ENCODE measurements at places on chromosomes 6 and 20.

DNA sequence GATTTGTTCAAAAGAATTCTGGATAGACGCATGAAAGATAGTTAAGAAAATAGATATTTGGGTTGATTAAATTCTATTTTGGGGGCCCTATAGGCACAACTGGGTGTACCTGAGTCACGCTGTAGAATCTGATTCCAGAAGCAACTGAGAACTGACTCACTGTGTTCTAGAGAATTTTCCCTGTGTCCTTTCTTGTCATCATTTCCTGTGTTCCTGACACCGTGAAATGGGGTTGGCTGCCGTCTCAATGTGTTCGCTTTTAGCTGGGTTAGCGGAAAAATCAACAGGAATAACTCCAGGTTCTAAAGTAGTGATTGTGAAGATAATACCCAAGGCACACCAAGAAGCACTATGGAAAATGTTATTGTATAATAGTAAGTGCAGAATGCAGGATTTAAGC is 5.0 kb downstream of the GCNT2 start:
- no peak for DNase-seq

GRCh38 chr6:7500752-7501282 is 40.7 kb upstream of the DSP start:
- no peak for DNase-seq

DNA sequence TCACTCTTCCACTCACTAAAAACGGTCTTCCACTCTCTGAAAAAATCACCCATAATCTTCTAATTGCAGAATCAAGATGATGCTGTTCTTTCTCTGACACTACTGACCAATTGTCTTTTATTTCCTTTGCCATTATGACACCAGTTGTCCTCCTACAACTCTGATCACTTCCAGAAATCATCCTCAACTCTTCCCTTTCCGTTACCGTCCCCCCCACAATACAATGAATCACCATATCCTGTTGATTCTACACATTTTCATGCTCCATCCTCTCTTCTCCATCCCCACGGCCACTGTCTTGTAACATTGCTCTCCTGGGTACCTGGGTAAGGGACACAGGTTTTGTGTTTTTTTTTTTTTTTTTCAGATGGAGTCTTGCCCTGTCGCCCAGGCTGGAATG is 2.5 kb upstream of the PPP2R5D start:
- no peak for DNase-seq

DNA sequence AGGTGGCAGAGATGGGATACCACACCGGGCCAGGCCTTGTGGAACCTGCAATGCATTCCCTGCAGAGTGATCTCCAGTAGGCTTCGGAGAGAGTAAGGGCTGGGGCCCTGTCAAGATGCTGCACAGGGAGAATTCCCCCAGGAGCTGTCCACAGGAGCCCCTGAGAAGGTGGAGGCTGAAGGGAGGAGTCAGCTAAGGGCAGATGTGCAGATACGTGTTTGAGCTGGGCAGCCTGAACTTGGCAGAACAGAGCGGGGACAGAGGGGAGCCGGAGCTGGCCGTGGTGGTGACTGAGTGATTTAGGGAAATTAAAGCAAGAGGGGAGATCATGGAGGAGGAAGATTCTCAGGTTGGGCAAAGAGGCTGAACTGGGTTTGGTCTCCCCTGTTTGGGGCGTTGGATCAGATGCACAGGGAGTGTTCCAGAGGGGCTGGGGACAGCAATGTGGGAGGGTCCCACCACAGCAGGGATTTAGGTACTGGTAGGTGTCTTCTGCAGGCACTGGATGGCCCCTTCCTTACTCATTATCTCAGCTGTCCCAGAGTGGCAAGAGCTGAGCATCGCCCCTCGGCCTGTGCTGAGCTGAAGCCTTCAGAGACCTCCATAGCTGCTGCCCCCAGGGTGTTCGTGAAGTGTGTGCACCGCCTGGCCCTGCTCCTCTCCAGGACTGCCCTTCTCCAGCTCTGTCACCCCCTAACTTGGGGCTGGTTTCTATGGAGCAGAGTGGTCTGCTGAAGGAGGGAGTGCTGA is 3.8 kb upstream of the NCR2 start:
- no peak for DNase-seq

DNA sequence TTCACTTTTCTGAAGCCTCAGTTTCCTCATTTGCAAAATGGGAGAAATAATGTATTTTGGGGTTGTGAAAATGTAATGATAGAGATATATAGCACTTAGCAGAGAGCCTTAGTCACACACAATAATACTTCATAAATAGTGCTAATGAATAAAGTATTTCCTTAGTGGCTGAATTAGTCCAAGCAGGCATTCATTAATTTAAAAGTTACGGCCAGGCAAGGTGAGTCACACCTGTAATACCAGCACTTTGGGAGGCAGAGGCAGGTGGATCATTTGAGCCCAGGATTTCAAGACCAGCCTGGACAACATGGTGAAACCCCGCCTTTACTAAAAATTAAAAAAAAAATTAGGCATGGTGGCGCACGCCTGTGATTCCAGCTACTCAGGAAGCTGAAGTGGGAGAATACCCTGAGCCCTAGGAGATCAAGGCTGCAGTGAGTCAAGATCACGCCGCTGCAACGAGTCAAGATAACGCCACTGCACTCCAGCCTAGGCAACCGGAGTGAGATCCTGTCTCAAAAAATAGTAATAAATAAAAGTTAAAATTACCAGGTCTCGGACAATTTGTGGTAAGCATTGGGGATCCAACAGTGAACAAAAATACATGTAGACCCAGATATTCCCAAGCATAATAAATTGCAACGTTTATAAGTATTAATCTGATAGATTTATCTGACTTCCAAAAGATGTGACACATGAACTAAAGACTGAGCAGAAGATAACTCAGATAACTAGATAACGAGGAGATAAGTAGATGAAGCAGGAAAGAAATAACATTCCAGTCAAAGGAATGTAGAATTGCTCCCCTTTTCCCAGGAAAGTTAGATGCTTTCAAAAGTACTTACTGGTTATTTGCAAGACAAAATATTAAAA is 2.1 kb upstream of the IBTK start:
- no peak for DNase-seq

DNA sequence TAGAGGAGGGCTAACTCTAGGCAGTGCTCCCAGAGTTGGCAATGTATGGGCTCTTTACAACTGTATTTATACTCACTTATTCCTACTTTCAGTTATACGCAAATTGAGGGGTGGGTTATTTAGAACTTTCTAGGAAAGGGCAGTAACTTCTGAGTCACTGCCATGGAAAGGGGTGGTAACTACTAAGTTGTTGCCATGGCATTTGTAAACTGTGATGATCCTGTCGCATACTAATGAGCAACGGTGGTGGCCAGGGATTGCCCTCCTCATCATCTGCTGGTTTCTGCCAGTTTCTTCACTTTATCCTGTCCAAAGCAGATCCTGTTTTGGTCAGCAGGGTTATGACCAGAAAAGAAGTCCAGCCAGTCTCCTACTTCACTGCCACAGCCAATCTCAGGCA is 95.5 kb upstream of the PTPRT start:
- no peak for DNase-seq

DNA sequence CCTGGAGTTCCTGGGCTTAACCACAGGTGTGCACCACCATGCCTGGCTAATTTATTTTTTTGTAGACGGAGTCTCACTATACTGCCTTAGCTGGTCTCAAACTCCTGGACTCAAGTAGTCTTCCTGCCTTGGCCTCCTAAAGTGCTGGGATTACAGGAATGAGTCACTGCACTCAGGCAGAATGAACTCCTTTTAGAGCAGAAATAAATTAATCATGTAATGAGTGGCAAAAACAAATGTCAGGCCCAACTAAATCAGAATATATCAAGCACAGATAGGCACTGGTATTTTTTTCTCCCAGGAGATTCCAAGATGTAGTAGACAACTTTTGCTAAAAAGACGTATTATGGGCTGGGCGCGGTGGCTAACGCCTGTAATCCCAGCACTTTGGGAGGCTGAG is 2.6 kb downstream of the RPS10 start:
- no peak for DNase-seq

DNA sequence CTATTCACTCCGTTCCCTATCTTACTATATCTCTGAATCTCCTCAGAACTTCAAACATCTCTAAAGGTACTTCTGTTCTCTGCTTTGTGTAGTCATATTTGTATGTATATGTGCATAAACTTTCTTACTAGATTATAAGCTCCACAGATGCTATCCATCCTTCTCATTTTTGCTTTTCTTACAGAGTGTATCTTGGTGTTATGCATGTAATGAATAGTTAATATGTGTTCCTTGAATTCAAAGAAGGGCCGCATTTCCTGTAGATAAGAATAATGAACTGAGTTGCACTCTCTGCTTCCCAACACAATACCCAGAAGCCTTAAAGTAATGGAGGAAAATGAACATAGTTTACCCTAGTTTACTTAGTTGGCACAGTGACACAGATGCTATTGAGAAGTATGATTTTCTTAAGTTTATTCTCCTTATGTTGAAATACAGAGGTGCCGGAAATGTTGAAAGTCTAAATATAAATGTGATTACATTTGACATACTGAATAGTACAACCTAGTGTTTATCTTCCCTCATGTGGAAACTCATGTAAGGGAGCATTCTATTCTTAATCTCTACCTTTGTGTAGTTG is 6.0 kb downstream of the NUS1 start:
- no peak for DNase-seq

Measured in stimulated activated CD4-positive, alpha-beta T cell treated with anti-CD3 and anti-CD28 coated beads, Interleukin-2, amount 100 ng/mL, for 4 hours (primary cell).